Stimulated activated CD4-positive, alpha-beta T cell treated with anti-CD3 and anti-CD28 coated beads, Interleukin-1b, Interleukin-23, amount 100 ng/mL, for 1 hour (primary cell): ENCODE measurements at places on chromosomes 13 and 19.

DNA sequence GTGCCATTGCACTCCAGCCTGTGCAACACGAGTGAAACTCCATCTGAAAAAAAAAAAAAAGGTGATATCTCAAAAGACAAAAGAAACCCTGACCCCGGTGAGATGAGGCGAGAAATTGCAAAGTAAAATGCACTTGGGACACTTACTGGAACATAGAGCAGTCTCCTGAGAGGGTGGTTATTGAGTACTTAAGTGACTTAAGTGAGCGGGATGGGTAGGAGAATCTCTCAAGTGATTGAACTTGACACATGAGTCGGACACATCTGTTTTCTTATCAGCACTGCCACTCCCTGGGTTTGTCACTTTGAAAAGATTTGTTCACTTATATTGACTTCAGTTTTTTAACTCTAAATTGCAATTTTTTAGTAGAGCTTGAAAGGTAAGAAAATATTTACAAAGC, 2.8 kb downstream of the ZNF429 start:
- DNase-seq: no peak

DNA sequence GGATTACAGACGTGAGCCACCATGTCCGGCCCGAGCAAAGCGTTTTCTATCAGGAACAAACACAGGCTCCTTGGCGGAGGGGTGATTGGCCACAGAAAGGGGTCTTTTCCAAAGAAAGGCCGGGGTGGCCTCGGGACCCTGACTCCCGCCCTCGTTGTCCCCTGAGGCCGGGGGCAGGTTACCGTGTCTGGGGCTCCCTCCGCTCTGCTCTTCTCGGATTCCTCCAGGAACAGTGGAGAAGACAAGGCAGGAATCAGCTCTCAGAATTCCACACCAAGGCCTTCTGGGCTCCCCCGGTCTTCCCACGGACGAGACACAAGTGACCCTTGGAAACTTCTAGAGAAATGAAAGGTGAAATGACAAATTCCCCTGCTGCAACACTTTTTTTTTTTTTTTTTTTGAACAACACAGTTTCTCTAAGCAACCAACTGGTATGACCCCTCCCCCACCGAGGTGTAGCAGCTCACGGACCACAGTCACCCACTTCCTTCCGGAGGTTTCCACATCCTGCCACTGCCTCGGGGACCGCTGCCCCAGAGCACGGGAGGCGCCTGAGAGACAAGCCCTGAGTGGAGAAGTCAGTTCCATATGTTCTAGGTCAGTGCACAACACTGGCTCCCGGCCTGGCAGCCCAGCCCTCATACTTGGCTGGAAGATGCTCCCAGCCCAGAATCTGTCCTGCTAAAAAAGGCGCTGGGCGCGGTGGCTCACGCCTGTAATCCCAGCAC, 11.0 kb downstream of the MOB3A start:
- peak; percentile 66 for DNase-seq

DNA sequence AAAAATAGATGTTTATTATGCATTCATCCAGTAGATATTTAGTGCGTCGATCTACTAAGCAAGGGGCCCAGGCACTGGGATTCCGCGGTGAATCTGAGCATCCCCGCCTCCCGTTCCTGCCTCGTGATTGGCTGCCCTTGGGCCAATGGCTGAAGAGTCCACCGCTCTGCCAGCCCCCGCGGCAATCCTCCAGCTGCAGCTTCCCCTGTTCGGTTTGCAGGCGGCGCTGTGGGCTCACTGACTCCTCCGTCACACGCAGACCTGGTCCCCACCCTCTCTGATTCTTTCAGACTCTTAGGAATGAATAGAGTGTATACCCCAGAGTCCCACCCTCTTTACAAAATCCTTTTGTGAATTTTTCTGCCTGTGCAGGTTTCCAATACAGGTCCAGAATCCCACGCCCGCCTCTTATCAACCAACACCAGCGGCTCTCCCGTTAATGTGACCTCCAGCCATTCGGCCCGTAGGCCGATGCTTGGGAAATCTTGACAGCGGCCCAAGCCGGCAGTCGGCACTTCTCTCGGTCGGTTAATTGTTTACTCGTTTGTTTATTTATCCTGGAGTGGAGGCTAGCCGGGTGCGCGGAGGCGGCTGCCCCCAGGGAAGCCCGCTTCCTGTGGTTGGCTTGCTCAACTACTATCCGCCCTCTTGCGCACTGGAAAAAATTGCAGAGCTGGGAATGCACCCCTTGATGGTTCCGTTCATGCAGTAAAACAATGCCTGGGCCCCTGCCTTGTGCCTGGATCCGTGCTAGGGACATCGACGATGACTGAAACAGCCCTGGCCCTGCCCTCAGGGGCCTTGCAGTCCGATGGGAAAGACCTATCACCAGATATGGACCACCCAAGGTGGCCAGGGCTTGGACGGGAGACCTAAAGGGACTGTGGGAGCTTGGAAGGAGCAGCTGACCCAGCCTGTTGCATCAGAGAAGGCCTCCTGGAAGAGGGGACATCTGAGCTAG, 4.5 kb upstream of the ARHGAP35 start:
- peak; percentile 82 for DNase-seq

DNA sequence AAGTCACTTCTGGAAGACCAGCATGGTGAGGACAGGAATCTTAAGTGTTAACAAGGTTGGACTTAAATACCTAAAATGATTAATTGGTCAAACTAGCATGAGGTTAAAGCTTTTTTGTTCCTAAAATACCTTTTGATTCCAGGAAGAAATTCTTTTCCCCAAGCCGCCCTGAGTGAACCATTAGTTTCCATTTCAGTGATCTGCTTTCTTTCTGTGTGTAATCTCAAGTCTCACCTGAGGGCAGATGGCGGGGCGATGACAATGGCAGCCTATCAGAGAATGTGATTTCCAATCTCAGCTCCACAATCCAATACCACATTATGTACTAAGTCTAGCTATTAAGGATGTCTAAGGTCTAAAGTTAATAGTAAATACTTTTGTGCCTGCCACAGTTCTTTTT, 390.9 kb upstream of the SGCG start:
- DNase-seq: no peak

DNA sequence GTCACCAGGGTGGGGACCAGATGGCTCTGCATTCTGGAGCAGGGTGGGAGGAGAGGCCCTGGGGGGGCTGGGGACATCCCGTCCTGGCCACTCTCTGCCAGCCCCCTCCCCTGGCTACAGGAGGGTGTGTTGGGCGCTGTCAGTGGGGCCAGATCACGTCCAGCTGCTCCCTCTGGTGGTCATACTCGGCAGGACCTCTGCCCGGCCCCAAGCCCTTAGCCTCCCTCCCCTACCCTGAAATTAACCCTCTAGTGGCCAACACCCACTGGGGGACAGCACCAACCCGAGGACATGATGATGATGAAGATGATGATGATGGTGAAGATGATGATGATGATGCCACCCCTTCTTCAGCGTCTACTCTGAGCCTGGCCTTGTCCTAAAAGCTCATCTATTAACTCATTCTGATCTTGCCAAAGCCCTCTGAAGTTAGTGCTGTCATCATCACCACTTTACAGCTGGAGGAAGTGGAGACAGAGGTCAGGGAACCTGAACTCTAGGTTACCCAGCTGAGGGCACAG, 590 bp upstream of the LGI4 start:
- DNase-seq: no peak

DNA sequence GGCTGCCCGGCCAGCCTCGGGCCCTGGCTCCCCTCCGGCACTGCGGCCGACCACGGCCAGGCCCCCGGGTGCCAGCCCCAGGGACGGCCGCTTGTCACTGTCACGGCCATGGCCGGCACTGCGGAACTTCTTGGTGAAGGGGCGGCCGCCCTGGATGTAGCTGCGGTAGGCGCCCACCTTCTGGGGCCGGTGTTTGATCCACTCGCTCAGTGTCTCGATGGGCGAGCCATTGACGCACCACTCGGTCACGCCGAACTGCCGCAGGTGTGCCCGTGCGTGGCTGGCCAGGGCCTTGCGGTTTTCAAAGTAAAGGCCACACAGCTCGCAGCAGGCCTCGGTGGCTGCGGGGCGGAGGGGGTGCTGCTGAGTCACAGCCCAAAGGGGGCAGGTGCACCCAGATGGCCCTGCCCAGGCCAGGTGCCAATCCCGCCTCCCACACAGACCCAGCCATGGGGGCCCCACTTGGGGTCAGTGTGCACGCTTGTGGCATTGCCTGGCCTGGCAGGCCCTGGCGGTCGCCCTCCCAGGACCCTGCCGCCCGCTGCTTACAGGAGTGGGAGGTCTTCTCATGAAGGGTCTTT, 6.0 kb upstream of the AKAP8L start:
- no peak for DNase-seq

DNA sequence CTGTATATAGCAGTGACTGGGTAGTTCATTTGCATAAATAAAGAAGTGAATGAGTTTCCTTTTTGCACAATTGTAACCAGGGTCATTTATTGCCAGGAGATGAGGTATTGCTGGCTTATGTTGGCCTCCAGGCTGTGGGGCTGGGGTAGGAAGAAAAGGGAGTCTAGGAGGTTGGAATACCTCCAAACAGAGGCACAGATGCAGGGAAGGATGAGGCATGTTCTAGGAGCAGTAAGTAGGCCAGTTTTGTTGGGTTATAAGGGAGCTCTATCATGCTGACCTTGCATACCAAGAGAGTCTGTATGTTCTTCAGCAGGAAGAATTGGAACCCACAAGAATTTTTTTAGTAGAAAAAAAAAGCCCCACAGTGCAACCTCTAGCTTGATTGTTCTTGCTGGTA, 17.2 kb upstream of the CYSLTR2 start:
- DNase-seq: no peak

DNA sequence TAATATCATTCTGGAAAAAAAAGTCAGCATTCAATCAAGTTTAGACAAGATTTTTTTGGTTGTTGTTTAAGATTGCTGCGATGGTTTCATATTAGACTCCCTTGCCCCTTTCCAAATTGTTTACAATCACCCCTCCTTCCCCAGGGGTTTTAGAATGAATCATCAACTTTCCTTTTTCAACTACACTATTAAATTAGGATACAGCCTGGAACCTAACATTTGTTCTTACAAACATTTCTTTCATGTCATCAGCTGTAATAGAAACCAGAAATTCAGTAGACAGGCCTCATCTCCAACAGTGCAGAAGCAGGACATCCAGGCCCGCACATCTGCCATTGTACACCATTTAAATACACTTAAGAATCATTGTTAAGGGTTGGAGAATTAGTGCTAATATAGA, 44.4 kb upstream of the WDFY2 start:
- DNase-seq: no peak

DNA sequence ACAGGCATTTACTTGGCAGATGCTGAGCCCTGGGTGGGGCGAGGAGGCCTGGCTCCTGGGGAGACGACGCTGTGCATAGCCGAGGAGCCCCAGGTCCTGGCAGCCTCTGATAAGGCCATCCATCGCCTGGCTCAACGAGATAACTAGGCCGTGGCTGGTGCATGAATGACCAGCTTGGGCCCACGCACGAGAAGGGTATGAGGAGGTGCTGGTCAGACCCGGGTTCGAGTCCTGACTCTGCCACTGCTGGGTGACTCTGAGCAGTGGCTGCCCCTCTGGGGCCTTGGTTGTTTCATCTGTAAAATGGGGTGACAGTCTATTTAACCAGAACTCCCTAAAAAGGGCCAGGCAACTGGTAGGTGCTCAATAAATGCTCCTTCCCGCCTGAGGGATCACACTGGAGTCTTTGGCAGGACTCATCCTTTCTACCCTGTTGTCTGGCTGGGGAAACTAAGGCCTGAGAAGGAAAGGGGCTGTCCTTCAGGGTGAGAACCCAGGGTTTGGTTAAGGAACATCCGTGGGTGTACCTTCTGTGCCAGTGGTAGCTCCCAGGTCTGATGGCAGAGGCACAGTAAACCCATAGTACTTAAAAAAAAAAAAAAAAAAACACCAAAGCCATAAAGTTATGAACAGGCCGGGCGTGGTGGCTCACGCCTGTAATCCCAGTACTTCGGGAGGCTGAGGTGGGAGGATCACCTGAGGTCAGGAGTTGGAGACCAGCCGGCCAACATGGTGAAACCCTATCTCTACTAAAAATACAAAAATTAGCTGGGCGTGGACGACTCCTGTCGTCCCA, 8.1 kb upstream of the ARRDC2 start:
- no peak for DNase-seq

- no peak for DNase-seq
Observed at GRCh38 chr13:20847296-20847695, 55.2 kb downstream of the XPO4 start.

DNA sequence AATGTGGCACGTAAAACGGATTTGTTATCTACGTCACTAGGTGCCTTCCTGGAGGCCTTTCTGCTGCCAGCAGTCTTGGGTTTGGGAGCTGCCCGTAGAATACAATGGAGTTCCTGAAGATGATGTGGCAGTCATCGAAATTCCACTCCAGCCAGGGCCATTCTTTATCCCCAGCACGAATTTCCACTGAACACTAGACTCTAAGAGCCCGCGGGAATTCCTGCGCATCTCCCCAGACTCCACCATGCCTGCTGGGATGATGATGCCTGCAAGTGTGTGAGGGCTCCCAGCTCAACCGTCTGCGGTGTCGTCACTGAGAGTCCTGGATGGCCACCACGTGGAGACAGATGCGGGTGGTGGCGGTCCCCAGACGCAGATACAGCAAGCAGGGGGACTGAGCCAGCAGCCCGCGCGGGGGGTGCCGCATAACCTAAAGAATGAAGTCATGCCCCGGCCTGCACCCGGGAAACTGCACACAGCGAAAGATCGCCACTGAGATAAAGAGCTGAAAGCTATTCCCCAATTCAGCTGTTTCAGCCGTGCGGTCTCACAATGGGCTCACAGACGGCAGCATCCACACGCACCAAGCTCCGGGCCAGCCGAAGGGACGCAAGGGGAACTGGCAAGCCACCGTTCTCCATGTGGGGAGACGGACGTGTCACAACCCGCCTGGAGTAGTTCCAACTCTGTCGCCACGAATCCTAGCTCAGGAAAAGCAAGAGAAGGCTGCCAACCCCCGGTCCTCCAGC, 41.1 kb downstream of the COL4A1 start:
- DNase-seq: no peak

DNA sequence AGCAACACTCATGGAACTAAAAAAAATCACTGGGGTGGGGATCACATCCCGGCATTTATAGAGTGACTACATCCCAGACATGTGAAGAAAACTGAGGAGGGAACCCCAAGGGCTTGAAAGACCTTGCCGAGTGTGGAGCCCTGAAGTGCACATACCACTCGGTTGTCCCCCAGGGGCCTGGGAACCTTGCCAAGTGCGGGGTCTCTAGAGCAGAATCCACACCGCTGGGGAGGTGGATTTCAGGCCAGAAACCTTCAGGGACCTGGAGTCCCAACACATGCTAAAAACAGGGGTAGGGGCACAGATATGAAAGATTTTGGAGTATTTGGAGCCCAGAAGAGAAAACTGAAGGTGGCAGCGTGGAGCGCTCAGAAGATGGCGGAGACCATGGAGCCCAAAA, 35.2 kb downstream of the ERICH4 start:
- DNase-seq: no peak
